ENCODE measurements at places on chromosomes 4 and X.

GRCh38 chrX:1424147-1424851 is 28.4 kb downstream of the ASMTL start:
- DNase-seq, result no peak

- peak; percentile 65 for DNase-seq
Observed at GRCh38 chr4:173930329-173930967, 353.0 kb downstream of the FBXO8 start.

DNA sequence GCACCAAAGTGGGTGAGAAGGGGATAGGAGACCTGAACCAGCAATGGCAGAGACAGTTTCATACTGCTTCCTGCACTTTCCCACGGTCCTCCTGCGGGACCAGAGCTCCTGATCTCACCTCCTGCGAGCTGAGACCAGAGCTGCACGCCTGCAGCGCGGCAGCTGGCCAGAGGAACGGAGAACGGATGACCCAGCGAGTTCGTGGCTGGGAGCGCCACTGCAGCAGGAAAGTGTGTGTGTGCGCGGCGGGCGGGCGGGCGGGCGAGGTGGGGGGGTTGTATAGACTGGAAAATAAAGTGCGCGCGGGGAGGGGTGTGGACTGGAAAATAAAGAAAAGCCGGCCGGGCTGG is 16.5 kb downstream of the MCF2 start:
- no peak for DNase-seq

- no peak for DNase-seq
Observed at GRCh38 chrX:78540171-78540570, 119.0 kb downstream of the RTL3 start.

DNA sequence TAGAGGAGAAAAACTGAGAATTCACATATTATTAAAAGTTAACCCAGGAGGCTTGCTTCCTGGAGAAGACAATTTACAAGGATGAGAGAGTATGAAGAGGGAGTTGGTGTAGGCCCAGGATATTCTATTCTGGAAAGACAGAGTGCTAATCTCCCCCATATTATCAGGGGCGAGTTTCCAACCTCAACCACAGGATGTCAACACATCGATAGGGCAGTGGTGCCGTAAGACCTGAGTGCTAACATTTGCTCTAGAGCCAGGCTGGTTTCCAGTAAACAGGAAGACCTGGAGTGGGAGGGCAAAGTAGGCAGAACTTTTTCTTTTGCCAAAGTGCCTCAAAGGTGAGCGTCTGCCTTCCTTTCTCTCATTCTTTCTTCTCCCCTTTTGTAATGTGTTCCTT is 2.8 kb upstream of the AWAT1 start:
- no peak for DNase-seq

DNA sequence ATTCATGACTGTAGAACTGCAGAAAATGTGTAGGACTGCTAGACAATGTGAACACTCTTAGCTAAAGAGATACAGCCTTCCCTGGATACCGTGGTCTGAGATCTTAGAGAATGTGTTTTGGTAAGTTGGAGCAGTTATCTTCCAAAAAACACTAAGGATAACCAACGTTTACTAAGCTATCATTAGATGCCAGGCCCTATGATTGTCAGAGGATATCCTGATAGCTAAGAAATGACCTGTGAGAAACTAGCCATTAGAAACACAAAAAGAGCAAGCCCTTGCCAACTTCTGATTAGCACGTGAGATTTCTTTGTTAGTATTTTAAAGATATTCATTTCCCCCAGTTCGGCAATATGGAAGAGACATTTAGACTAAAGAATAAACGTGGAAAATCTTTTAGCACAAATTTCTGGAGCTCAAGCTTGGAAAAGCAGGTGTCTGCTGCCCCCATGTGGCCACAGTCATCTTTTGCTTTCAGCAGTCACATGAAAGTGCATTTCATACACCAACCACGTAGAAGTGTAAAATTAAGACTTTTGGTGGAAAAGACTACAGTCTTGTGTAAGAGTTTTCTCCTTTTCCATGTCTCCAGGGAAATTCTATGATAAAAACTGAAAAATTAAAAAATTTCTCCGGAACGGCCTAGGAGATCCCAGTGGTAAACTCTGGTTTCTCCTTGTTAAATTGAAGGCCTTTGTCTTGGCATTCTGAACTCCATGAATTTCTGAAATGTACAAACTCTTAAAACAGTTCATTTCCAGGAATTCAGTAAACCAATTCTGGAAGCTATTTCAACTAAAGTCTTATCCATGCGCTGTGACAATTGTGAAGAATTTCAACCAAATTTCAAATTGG is 136.4 kb downstream of the ZNF674 start:
- DNase-seq, result peak; percentile 31

GRCh38 chr4:76377481-76377901 is 43.5 kb downstream of the CCDC158 start:
- DNase-seq, result no peak

DNA sequence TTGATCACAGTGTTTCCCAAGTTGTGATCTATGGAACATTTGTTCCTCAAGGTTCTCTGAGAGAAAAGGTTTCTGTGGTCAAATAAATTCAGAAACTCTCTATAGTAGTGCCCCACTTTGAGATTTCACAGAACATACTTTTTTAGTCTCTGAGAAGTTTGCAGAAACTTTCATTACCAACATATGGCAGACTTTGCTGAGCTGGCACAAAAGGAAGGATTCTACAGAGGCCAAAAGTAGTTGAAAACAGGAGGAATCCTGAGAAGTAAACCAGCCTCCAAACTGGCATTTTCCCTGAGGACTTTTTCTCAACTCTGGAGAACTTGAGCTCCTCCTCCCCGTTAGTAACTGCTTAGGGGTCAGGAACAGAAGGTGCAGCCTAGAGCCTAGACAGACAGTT is 117.8 kb upstream of the ESX1 start:
- no peak for DNase-seq

DNA sequence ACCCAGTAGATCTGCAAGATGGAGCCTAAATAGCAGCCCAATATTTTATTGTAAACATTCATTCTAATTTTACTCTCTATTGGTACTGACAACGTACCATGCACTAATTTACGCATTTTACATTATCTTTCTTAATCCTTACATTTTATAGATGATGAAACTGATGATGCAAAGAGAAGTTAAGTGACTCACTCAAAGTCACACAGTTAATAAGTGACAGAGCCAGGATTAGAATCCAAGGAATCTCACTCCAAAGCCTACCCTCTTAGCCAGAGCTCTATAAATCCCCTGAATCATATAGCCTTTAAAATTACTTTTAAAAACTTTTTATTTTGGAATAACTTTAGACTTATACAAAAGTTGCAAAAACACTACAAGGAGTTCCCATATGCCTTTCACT is 37.6 kb downstream of the PHKA1 start:
- no peak for DNase-seq

GRCh38 chr4:87049508-87049907 is 114.7 kb downstream of the AFF1 start:
- no peak for DNase-seq

DNA sequence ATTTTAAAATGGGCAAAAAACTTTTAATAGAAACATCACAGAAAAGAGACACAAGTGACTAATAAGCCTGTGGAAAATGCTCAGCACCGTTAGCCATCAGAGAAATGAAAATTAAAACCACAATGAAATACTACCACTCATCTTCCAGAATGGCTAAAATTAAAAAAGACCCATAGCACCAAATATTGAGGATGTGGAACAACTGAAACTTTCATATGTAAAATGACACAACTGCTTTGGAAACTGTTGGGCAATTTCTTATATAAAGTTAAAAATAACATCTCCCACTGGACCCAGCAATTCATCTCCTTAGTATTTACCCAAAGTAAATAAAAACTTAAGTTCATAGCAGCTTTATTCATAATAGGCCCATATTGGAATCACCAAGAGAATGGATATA is 94.2 kb downstream of the TENM3 start:
- DNase-seq, result no peak

DNA sequence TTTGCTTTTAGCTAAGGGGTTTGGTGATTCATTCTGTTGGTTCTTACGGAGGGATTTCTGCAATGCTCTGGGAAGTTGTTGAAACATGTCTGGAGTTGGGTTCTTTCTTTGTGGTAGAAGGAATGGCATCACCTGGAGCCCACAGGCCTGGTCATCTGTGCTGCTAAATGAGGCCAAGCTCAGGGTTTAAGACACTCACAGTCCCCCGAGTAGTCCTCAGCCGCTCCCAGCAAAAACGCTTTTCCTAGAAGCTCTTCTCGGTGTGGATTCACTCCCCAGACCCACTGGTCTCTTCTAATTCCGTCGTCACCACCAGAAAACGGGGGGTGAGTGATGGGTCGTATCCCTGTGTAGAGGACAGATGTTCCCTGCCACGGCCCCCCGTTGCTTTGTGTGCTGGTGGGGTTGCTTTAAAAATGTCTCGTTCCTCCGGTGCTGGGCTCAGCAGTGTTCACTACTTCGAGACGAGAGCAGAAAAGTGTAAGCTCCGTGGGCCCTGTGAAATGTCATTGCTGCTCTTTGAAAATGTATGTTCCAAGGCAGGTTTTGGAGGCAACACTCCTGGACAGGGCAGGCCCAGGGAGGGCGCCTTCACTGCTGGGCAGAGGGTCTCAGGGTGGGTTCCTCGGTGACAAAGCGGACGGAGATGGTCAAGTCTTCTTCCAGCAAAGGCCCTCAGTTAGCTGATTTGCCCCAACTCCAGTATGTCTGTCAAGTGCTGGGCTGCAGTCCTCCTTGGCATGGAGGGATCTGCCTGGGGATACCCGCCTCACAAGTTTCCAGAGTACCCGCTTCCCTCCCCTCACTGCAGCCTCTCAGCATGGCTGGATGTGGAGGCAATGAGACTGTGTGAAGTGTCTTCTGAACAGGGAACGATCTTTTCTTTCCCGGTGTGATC is 37.3 kb downstream of the PSAPL1 start:
- no peak for DNase-seq

- no peak for DNase-seq
Observed at GRCh38 chrX:101411984-101412383, 4.0 kb downstream of the HNRNPH2 start.

DNA sequence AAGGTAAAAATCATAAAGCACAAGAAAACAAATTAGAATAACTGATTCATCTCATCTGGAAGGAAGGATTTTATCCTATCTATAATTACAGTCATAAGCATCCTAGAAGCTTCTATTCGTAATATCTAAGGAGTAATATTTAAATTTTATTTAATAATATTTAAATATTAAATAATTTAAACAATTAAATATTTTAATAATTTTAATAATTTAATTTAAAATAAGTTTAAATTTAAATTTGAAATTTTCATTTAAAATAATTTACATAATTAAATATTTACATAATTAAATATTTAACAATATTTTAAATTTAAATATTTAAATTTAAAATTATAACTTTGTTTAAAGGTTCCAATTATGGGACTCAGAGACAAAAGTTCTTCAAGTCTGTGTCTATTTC is 127.5 kb upstream of the GK2 start:
- DNase-seq, result no peak

- no peak for DNase-seq
Observed at GRCh38 chrX:38699121-38699520, 102.1 kb upstream of the MID1IP1 start.

GRCh38 chrX:120697053-120697452 is 67.2 kb upstream of the C1GALT1C1 start:
- no peak for DNase-seq

DNA sequence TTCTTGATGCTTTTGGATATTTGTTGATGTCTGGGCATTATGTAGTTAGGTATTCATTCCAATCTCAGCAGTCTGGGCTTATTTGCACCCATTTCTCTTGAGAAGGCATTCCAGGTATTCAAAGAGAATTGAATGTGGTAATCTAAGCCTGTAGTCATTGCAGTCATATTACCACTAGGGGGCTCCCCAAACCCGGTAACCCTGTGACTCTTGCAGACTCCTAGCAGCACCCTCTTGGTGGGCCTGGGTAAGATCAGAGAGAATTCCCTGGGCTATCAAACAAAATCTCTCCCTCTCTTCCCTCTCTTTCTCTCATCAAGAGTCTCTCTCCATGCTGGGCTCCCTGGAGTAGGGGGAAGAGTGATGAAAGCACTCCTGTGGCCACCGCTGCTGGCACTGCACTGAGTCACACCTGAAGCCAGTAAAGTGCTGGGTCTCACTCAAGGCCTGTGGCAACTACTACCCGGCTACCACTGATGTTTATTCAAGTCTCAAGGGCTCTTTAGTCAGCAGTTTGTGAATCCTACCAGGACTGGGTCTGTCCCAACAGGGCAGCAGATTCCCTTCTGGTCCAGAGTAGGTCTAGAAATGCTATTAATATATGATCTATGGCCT is 187.7 kb upstream of the NUDT10 start:
- DNase-seq, result no peak

- no peak for DNase-seq
Observed at GRCh38 chr4:110020139-110020538, 107.5 kb downstream of the EGF start.

DNA sequence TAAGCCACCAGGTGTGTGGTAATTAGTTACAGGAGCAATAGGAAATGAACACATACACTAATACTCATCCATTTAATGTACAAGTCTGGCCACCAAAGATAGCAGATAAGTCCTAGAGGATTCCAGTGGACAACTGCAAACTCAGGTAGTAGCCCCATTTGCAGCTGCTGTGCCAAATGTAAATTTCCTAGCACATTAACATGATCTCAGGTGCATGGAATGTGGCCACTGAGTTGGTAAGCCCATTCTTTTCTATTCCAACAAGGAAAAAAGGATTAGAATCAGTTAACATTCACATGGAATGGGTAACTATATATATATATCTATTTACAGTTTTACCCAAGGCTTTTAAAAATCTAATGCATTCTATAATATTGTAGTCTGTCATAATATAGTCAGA is 23.3 kb upstream of the FRAS1 start:
- no peak for DNase-seq

GRCh38 chr4:155241225-155241624 is 32.8 kb downstream of the NPY2R start:
- DNase-seq, result no peak

GRCh38 chr4:120977435-120977997 is 55.0 kb upstream of the PRDM5 start:
- DNase-seq, result no peak

DNA sequence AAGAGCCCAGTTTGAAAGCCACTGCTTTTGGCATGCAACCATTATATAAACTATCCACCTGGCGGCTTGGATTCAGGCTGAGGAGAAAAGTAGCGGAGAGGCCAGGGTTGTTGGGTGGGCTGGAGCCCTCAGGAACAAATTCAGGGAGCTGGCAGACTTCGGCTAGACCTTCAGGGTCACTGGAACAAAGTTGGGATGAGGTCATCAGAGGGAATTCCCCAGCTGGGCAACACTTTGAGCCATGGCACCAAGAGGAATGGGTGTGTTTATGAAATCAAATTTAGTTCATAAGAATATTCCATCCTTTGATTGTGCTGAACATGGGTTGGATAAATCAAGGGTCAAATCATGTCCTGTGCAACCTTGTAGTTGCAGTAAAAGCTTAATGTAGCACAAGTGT is 22.0 kb downstream of the MTMR1 start:
- DNase-seq, result no peak

GRCh38 chrX:97790850-97791249 is 907.1 kb downstream of the RPA4 start:
- no peak for DNase-seq

DNA sequence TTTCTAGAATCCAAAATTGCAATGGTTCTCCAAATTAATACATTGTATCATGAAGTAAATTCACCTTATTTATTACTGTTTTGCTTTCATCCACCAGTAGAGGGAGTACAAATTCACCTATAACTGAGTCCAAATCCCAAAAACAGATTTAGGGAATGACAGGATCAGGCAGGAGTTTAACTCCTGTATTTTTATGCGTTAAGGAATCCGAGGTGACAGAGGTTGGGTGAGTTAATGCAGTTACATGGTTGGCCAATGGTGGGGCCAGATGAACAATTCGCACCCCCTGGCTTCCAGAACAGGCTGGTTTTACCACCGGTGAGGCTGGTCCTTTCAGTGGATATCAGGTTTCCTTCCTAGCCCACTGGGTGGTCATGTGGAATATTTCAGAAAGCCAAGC is 82.4 kb downstream of the MTNR1A start:
- no peak for DNase-seq

- no peak for DNase-seq
Observed at GRCh38 chr4:176048631-176049030, 17.0 kb upstream of the WDR17 start.

All from NCI-H2081 treated with DMSO at 0.1 percent for 48 hours (cell line).